ENCODE measurements at places on chromosomes 7 and 10.

GRCh38 chr10:97416565-97416964, 9.4 kb upstream of the PGAM1 start:
- no peak for DNase-seq

GRCh38 chr7:118642396-118642795, 417.9 kb downstream of the ANKRD7 start:
- DNase-seq: no peak

GRCh38 chr7:22302951-22303423, 54.0 kb downstream of the RAPGEF5 start:
- DNase-seq: no peak

DNA sequence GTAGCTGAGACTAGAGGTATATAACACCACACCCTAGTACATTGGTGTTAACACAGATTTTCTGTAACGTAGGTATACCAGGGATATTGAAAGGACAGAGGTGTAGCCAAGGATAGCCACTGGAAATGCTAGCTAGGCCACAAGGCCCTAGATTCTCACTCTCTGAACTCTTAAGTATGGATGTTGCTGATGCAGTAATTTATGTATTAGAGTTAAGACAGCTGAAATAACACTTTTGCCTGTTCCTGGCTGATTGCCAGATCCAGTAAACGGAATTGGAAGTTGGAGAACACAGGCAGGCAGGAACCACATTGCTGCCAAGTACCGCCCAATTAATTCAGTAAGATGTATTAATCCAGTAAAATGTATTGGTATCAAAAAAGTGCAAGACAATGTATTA, 1.8 kb downstream of the CALU start:
- DNase-seq: no peak

DNA sequence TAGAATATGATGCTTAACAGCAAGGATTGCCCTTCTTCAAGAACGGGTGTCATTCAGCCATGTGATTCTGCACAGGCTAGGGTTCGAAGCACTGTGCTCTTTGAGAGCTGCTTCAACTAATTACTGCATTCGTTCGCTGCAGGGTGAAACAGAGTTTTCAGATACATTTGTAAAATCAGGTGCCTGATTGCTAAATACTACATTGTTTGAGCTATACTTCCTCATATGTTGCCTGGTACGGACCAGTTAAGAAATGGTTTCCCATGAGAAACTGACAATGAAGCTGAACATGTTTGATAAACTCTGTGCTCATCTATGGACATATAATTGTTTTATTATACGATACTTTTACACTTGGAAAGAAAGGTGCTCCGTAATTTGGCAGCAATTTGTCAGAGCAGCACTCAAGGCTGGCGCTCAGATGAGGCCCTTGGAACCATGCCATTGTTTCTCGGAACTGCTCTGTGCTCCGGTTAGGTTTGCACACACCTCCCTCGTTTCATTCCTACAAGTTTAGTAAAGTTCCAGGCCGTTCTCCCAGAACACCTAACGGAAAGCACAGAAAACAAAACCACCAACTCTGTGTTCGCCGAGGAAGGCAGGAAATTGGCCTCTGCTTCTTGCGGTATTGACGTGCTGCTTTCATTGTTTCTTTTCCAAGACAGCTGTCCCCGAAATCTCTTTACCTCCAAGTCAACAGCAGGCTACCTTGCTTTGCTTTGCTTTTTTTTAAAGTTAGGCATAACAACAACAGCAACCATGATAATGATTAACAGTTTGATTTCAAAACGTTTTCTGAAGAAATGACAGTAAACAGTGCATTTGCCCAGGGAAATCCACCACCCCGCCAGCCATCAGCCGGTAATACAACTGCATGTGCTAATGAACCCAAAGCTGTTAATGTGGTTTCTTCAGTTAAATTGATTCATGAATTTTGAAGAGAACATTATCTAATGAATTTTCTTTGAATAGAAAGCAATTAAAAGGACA, 206.9 kb downstream of the EBF3 start:
- DNase-seq: no peak

DNA sequence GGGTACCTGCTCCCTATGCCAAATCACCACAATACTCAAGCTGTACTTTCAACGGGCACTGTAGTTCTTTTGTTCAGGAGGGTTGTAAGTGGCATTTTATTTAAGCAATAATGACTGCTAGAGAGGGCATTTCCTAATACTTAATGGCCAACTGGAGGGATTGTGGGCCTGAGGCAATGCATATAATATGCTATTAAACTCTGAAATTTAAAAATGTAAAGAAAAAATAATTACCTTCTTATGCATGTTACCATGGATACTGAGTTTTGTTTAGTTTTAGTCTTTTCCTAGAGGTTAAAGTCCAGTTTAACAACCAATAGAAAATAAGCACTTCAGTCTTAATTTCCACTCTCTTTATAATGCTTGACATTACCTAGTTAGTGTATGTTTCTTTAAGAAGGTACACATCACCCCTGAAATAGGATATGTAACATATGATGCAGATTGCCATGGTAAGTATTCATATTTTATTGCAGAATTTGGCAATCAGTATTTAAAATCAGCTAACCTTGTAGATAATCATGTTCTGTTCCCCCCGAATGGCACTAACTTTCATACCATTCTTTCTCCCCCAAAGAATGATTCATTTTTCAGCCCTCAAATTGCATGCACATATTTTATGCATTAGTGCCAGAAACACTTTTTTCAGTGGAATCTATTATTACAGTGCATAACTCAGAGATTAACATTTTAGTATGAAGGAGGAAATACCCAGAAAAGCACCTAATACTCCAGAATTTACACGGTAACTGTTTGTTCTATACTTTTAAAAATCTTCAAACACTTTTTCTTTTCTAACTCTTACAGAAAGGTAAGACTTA, 90.3 kb upstream of the ZNF438 start:
- DNase-seq: no peak

GRCh38 chr7:132073920-132074589, 502.2 kb downstream of the PLXNA4 start:
- no peak for DNase-seq

DNA sequence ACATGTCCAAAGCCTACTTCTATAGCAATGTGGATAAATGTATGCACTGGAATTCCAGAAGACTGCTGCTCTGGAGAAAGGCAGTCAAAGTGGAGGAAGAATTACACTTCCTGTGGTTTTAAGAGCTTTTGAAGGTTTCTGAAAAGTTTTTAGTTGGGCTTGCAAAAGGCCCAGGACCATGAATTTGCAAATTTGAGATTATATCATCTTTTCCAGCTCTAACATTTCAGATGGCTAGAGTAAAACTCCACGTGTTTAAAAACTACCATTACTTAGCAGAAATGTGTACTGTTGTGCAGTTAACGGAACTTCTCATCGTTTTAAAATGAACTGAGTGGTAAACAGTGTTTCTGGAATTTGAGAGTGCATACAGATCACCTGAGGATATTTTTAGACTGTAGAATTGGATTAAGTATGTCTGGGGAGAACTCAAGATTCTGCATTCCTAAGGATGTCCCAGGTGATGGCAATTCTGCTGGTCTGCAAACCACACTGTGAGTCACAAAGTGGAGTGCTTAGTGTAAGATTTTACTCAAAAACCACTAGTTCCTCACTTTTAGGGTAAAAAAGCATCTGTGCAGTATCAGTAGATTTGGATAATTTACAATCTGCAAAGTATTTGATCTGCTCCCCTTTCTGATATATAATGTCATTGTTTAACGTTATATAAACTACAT, 32.9 kb upstream of the CCDC71L start:
- DNase-seq: no peak

GRCh38 chr7:80272560-80273239, 138.1 kb downstream of the GNAI1 start:
- no peak for DNase-seq

GRCh38 chr10:92181575-92181974, 109.3 kb downstream of the CPEB3 start:
- DNase-seq: no peak

DNA sequence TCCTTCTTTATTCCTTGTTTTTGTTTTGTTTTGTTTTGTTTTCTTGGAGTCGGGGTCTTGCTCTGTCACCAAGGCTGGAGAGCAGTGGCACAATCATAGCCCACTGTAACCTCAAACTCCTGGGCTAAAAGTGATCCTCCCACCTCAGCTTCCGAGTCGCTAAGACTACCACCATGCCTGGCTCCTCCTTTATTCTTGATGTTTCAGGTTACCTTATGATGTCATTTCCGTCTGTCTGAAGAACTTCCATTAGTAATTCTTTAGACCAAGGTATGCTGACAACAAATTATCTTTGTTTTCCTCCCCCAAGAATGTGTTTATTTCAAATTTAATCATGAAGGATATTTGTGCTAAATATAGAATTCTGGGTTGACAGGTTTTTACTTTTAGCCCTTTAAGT, 18.1 kb upstream of the ATAD1 start:
- no peak for DNase-seq

GRCh38 chr10:1168763-1169162, 112.6 kb downstream of the WDR37 start:
- no peak for DNase-seq

DNA sequence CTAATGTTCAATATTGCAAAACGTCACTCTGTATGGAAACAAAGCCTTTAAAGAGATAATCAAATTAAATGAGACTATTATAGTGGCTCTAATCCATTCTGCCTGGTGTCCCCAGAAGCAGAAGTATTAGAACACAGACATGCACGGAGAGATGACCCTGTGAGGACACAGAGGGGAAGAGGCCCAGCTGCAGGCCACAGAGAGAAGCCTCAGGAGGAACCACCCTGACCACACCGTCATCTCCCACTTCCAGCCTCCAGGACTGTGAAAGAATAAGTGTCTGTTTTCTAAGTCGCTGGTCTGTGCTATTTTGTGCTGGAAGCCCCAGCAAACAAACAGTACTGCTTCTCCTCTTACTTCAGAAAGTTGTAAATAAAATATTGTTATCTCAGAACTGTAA, 283.5 kb upstream of the ADARB2 start:
- no peak for DNase-seq

DNA sequence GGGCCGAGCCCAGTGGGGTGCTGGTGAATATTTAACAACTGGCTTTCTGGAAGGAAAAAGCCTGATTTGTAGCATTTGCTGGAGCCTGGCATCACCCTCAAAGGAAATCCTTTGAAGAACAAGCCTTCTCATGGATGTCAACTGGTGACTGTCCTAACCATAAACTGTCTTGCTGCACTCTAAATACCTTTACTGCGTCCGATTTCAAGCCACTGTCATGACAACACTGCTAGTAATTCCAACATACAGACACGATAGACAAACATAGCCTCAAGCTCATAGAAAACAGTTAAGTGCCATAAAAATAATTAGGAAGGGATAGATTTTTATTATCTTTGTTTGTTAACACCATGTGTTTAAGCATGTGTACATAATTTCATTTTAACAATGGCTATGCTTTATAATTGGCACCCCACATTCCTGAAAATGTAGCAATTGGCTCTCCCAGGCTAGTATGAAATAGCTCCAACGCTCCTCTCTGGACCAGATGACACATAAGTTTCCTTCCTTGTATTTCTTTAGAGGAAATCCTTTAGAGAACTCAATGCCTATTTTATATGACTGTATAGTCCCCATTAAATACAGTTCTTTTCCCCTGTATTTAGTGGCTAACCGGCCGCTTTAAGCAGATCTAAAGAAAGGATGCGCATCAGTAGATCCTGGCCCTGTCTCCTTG, 273.4 kb downstream of the PRPF18 start:
- no peak for DNase-seq

- DNase-seq: no peak
These were observed 5.8 kb upstream of the CYP3A7 start for GRCh38 chr7:99740573-99741440.

DNA sequence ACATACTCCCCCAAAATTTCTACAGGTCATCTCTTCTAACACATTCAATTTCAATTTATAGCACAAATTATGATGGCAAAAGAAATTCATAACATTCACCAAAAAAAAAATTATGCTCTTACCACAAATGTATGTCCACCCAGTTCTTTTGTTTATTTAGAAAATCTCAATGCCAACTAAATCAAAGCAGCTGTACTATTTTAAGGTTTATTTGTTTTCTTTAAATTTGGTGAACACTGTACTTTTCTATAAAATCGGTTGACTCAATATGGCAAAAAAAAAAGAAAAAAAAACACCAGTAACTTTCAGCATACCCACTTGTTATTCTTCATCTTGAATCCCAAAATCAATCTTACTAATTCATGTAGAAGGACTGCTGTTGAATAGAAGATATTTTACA, 225.7 kb downstream of the AGMO start:
- no peak for DNase-seq

- DNase-seq: no peak
These were observed 140.3 kb upstream of the TARP start for GRCh38 chr7:38413784-38414183.

GRCh38 chr7:30679664-30680063, 2.6 kb downstream of the CRHR2 start:
- DNase-seq: no peak

DNA sequence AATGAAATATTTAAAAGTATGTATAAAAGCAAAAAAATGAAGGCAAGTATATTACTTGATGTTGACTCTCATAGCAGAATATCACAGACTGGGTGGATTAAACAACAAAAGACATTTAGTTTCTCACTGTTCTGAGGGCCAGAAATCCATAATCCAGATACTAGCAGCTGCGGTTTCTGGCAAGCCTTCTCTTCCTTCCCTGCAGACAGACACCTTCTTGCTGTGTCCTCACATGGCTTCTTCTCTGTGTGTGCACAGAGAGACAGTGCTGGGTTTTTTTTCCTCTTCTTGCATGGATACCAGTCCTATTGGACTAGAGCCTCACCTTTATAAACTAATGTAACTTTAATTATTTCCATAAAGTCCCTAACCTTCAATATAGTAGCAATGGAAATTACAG, 127.9 kb upstream of the AKR1E2 start:
- no peak for DNase-seq

DNA sequence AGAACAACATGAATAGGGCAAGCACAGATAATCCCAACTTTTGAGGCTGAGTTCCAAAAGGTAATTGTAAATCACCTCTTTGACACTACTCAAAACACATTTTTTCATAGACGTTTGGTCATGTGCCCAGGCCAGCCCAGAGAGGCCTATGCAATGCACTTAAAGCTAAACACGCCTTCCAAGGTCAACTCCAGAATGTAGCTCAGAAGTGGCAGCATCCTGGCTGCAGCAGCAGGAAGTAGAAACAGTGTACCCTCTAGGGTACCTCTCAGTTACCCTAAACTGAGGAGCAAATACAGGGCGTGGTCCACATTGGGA, 58.7 kb downstream of the OSBPL3 start:
- DNase-seq: no peak

GRCh38 chr10:32481606-32482005, 35.7 kb downstream of the CCDC7 start:
- DNase-seq: no peak

DNA sequence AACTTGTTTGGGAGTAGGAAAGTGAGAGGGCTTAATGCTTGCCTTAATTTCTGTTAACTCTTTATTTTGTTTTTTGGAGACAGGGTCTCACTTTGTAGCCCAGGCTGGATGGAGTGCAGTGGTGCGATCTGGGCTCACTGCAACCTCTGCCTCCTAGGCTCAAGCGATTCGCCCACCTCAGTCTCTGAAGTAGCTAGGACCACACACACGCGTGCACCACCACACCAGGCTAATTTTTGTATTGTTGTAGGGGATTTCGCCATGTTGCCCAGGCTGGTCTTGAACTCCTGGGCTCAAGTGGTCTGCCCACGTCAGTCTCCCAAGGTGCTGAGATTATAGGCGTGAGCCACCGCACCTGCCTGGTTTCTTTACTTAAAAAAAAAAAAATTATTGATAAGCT, 1.9 kb downstream of the PPP2R2D start:
- no peak for DNase-seq
